ENCODE measurements at places on chromosomes 5 and 9.

- DNase-seq, result no peak
Observed at GRCh38 chr5:59238126-59238902, 655.2 kb downstream of the PDE4D start.

DNA sequence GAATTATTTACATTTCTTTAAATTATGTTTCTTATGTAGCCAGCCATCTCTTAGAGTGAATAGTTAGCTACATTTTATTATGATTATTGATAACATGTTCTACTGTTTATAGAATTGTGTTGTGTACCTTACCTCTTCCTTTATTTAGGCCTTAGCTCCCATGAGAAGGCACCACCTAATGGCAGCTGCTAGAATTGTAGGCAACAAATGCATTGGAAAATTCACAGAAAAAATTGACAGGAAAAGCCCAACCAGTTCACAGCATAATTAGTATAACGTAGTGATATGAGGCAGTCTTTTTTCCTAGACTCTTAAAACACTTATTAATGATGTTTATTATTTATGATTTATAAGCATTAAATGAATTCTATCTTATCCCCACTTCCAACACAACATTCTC, 175.8 kb downstream of the WDR70 start:
- DNase-seq, result no peak

DNA sequence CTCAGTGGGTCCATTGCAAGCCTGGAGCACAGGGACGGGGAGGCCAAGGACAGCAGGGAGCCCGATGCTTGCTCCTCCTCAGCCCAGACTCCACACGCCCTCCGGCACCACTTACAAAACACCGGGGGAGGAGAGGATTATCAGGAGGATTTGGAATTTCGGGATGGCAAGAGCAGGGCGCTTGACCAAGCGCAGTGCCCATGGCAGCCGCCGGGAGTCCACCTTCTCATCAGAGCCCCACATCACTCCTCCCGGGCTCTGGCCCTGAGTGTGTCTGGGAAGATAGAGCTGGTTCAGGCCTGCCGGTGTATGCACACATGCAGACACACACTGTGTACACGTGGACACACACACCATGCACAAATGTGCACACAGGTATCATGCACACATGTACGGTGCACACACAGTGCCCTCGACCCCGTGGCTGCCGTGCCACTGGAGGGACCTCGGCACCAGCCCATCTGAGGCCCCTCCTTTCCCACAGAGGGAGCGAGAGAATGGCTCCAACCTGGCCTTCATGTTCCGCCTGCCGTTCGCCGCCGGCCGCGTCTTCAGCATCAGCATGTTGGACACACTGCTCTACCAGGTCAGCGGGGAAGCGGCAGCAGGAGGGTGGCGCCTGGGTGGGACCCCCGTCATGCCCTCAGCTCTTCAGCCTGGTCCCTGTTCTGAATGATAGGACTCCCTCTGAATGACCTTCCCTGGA, 81.7 kb downstream of the KCNT1 start:
- no peak for DNase-seq

GRCh38 chr5:122014236-122014935, 52.6 kb downstream of the SRFBP1 start:
- no peak for DNase-seq

DNA sequence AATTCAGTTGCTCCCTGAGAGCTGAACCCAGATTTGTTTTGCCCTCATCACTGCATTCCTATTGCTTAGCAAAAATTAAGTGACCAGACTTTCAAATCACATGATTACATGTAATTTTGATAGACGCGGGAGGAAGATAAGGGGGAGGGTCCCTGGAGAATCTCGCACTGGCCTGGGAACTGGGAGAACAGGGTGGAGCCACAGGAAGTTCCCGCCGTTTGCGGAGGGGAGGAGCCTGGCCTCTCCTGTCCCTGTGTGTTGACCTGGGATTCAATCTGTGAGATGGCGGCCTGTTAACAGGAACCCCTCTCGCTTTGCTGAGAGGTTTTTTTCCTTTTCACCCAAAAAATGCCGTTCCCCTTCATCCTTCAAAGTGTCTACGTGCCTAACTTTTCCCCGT, 142.9 kb upstream of the OR13F1 start:
- DNase-seq, result no peak

GRCh38 chr9:80074439-80074838, 502.7 kb downstream of the TLE4 start:
- DNase-seq, result no peak

DNA sequence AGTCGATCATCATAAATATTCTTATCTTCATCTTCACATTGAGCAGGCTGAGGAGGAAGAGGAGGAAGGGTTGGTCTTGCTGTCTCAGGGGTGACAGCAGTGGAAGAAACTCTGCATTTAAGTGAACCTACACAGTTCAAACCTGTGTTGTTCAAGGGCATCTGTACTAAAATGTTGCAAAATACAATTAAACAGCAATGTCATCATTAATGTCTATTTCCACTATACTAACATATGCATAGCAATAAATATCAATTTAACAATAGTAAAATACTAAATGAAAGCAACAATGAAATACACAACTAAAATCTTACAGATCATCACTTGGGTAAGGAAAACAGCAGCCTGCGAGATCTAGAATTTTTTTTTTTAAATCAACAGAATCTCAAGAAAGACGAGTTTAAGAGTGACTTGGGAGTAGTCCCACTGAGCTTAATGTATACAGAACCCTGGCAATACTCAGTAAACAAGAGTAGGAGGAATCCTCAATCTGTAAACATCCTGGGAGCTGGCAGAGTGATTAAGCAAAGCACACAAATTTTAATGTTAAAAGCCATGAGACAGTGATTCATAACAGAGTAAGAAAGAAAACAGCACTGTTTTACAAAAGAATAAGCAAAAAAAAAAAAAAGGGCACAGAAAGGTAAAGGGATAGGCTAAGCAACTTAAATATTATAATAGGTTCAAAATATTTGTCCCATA, 10.0 kb downstream of the HOMER1 start:
- DNase-seq, result no peak

DNA sequence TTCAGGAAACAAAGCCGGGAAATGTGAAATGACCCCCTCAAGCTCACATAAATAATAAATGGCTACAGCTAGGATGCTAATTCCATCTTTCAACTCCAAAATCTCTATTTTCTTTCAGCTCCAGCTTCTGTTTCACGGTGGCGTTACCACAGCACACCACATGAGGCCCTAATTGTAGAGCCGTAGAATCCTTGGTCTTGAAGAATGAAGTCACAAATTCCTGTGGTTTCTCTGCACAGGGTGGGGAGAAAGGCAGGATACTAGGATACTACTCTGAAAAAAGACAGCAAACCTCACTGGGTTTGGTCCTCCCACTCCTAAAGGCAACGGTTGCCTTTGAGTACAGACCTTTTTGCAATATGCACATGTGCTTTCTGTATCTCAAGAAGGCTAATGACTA, 13.9 kb upstream of the RARS1 start:
- no peak for DNase-seq

- no peak for DNase-seq
Observed at GRCh38 chr9:27310582-27310981, 13.6 kb upstream of the EQTN start.

DNA sequence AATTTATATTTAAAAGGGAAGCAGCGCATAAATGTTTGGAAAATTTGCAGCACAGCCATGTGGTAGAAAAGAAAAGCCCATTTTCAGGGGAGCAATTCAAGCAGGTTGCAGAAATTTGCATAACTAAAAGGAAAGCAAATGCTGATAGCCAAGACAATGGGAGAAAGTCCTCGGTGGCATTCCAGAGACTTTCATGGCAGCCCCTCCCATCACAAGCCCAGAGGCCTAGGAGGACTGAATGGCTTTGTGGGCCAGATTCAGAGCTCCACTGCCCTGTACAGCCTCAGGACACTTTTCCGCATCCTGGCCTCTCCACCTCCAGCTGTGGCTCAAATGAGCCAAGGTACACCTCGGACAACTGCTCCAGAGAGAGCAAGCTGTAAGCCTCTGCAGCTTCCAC, 462.9 kb downstream of the CDK5RAP2 start:
- DNase-seq, result no peak

- DNase-seq, result no peak
Observed at GRCh38 chr5:179819296-179820126, 1.2 kb upstream of the SQSTM1 start.

GRCh38 chr5:68024426-68024825, 191.1 kb upstream of the PIK3R1 start:
- DNase-seq, result no peak

- no peak for DNase-seq
Observed at GRCh38 chr5:100691548-100691947, 156.4 kb downstream of the FAM174A start.

- no peak for DNase-seq
Observed at GRCh38 chr9:87276327-87276841, 221.3 kb upstream of the DAPK1 start.

GRCh38 chr5:111013011-111013410, 58.5 kb upstream of the TSLP start:
- no peak for DNase-seq

DNA sequence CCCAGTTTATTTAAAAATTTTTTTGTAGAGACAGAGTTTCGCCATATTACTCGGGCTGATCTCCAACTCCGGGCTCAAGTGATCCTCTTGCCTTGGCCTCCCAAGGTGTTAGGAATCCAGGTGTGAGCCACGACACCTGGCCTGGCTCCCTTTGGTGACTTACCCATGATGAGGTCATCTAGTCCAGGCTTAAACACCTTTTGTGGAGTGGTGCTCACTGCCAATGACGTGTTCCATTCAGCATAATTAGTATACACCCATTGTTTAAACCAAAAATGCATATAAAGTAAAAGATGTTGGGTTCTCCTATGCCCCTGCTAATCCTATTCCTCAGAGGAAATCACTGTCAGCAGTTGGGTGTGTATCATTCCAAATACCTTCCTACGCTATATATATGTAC, 91.0 kb downstream of the HSPA4 start:
- no peak for DNase-seq

DNA sequence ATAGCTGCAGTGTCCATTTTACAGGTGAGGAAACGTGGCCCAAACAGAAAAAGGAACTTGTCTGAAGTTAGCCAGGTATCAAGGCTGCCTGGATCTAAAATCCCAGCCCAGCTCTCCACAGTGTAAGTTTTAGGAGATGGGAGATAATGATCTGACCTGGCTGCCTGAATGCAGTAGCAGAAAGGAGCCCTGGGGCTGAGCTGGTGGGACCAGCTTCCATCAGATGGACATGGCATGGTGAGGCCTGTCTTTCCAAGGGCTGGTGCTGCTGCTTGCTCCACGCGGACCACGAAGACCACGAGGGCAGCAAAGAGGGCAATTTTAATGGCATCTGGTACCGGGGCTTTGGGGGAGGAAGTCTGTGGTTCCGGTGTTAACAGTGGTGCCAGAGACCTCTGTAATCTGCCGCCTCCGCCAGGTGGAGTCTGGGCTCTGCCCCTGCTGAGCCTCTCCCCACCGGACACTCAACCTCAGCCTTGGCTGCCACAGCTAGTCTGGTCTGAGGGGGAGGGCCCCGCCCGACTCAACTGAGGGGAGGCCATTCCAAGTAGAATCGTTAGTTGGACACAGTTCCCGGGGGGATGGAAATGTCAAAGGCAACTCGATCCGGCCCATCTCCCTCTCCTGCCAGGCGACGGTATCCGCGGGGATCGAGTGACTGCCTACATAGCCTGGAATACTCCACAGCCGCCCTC, 650 bp downstream of the MYORG start:
- DNase-seq, result no peak

Measured in activated T-cell treated with anti-CD3 and anti-CD28 coated beads for 24 hours (primary cell).